T-helper 1 cell treated with Interleukin-12 subunit alpha and Interleukin-12 subunit beta and Interleukin-4 antibody, amounts not matched to agents 30 ng/mL and 1 ng/mL, for 36 hours (primary cell): ENCODE measurements at places on chromosomes 1 and 21. TPM values are rescaled to one million over a fixed set of nuclear protein-coding genes. Genes with fewer than 3 reads are reported as not detected.

Gene GOLT1A
- not detected in 2 replicates for total RNA-seq

Gene OLFML2B
- not detected in 2 replicates for total RNA-seq

Gene PROK1
- 0.15 TPM in 1 of 2 replicates, not detected in the other for total RNA-seq

Gene CD1D
- not detected in 2 replicates for total RNA-seq

Gene RPE65
- total RNA-seq = not detected in 2 replicates

Gene SPATA6
- 0.34 and 1.1 TPM in 2 replicates for total RNA-seq
